ENCODE measurements at places on chromosomes 4 and X.

DNA sequence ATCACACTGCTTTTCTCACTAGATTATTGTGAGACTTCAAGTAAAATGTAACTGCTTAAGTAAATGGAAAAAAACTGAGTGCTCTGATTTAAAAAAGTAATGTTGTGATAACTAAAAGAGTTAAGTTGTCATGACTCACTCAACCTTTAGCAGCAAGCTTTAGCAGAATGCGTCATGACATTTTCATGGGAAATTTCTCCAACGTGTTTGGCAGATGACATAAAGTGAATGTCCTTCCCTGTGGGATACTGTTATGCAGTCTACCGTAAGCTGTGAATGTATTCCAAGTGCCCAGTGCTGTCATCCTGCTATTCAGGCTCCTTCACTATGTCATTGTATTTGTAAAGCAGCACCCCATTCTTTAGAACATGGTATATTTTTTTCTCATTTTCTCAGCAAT is 136.2 kb downstream of the CPXCR1 start:
- H3K27me3 ChIP-seq = no peaks in the 10 kb centered on the region
- H3K4me3 ChIP-seq = no peak overlapping the region
- DNase-seq = no peak
- no peaks in the 10 kb centered on the region for H3K36me3 ChIP-seq

DNA sequence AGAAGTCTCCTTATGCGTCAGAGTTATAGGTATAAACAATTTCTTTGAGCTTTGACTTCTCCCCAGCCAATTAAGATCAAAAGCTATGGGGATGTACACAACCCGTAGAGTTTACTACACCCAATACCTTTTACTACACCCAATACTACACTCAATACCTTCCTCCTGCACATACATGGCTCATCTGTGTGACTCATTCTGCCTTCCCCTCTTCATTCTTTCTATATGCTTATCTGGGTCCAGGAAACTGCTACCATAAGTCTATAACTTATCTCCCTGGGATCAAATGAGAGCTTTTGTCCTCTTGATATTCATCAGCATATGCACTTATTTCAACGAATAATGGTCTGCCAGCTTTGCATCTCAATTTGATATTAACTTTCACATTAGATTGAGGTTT is 28.2 kb downstream of the ANKRD50 start:
- no peak for DNase-seq
- no peaks in the 10 kb centered on the region for H3K27me3 ChIP-seq
- H3K36me3 ChIP-seq = no peaks in the 10 kb centered on the region
- no peak overlapping the region for H3K4me3 ChIP-seq
- no peak overlapping the region for H3K27ac ChIP-seq
- no peaks in the 10 kb centered on the region for H3K4me1 ChIP-seq

- H3K27ac ChIP-seq = no peak overlapping the region
- H3K27me3 ChIP-seq = peaks cover 11% of the 10 kb centered on the region
- H3K4me3 ChIP-seq = no peak overlapping the region
- no peaks in the 10 kb centered on the region for H3K36me3 ChIP-seq
- H3K4me1 ChIP-seq = peaks cover 26% of the 10 kb centered on the region
Measured at GRCh38 chr4:84500386-84501201, 1.5 kb upstream of the NKX6-1 start.

GRCh38 chr4:163701916-163702315 is 207.4 kb downstream of the TMA16 start:
- H3K27me3 ChIP-seq = no peaks in the 10 kb centered on the region
- no peak for DNase-seq
- H3K4me3 ChIP-seq = no peak overlapping the region
- no peaks in the 10 kb centered on the region for H3K36me3 ChIP-seq
- no peak overlapping the region for H3K27ac ChIP-seq

GRCh38 chrX:148582353-148582752 is 81.9 kb downstream of the AFF2 start:
- H3K27me3 ChIP-seq = no peaks in the 10 kb centered on the region
- H3K36me3 ChIP-seq = no peaks in the 10 kb centered on the region
- no peak overlapping the region for H3K27ac ChIP-seq
- no peak for DNase-seq
- H3K4me1 ChIP-seq = no peaks in the 10 kb centered on the region

- no peaks in the 10 kb centered on the region for H3K4me1 ChIP-seq
- H3K27ac ChIP-seq = no peak overlapping the region
- H3K27me3 ChIP-seq = no peaks in the 10 kb centered on the region
- no peak for DNase-seq
- H3K36me3 ChIP-seq = no peaks in the 10 kb centered on the region
Measured at GRCh38 chr4:141713771-141714445, 77.5 kb downstream of the IL15 start.

- H3K27me3 ChIP-seq = no peaks in the 10 kb centered on the region
- H3K36me3 ChIP-seq = no peaks in the 10 kb centered on the region
- H3K4me3 ChIP-seq = no peak overlapping the region
- H3K4me1 ChIP-seq = no peaks in the 10 kb centered on the region
- H3K27ac ChIP-seq = no peak overlapping the region
- no peak for DNase-seq
Measured at GRCh38 chr4:176217510-176217909, 22.1 kb upstream of the SPATA4 start.

- H3K36me3 ChIP-seq = no peaks in the 10 kb centered on the region
- no peak for DNase-seq
- H3K27ac ChIP-seq = no peak overlapping the region
- H3K4me1 ChIP-seq = no peaks in the 10 kb centered on the region
- H3K27me3 ChIP-seq = no peaks in the 10 kb centered on the region
- H3K4me3 ChIP-seq = no peak overlapping the region
Measured at GRCh38 chr4:44017422-44017739, 431.2 kb downstream of the KCTD8 start.

DNA sequence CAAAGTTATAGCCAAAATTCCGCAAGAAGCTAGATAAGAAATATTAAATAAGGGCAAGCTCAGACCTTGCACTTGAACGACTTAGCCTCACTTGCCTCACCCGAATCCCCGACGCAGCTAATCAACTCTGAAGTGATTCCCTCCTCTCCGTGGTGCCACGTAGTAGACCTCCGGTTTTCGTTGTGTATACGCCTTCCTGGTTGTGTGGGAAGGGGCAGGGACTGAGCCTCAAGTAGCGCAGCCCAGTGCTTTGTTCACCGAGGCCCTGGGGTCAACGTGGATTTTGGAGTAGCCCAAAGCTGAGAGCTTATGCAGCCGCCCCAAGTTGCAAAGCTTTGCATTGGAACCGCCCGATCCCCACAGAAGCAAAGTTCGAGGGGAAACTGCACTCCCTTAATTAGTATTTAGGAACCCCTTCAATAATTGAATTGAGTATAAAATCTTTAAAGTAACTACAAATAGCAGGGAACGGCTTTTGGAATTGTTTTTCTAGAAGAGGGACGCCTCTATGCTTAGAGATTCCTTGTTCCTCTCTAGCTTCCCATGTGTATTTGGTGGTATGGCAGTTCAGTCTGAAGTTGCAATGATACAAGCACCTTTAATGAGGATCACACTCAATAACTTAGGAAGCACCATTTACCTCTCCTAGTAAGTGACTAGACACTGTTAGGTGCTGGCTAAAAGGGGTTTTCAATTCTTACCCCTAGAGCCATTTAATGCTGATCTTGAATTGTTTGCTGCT is 55.7 kb downstream of the LINC00632 start:
- no peak overlapping the region for H3K27ac ChIP-seq
- no peaks in the 10 kb centered on the region for H3K27me3 ChIP-seq
- peak; percentile 2 for DNase-seq
- H3K4me3 ChIP-seq = no peak overlapping the region

- H3K36me3 ChIP-seq = no peaks in the 10 kb centered on the region
- no peak for DNase-seq
- H3K27ac ChIP-seq = no peak overlapping the region
- H3K4me3 ChIP-seq = no peak overlapping the region
- peaks cover 59% of the 10 kb centered on the region for H3K4me1 ChIP-seq
Measured at GRCh38 chr4:139973616-139974015, 180.4 kb downstream of the MAML3 start.

- H3K4me1 ChIP-seq = no peaks in the 10 kb centered on the region
- no peak overlapping the region for H3K4me3 ChIP-seq
- H3K27ac ChIP-seq = no peak overlapping the region
- no peaks in the 10 kb centered on the region for H3K36me3 ChIP-seq
- H3K27me3 ChIP-seq = no peaks in the 10 kb centered on the region
Measured at GRCh38 chr4:81541161-81541945, 69.6 kb upstream of the RASGEF1B start.

GRCh38 chr4:146105464-146105863 is 70.1 kb upstream of the LSM6 start:
- H3K27ac ChIP-seq = no peak overlapping the region
- no peaks in the 10 kb centered on the region for H3K27me3 ChIP-seq
- H3K4me3 ChIP-seq = no peak overlapping the region
- no peaks in the 10 kb centered on the region for H3K36me3 ChIP-seq
- no peak for DNase-seq

DNA sequence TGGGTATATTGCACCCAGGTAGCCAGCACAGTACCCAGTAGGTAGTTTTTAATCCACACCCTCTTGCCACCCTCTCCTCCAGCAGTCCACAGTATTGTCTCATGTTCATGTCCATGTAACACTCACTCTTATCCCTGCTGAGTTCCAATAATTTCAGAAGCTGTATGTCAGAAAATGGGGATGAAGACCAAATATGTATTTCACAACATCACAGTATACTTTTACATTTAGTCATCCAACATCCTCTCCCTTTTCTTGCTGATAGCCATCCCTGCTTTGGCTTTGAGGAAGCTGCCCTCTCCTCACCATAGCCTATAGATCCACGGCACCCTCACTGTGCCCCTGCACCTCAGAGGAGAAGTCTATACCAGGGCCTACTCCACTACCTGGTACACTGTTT is 126.0 kb upstream of the LDB2 start:
- no peak overlapping the region for H3K27ac ChIP-seq
- H3K4me1 ChIP-seq = no peaks in the 10 kb centered on the region
- H3K4me3 ChIP-seq = no peak overlapping the region

DNA sequence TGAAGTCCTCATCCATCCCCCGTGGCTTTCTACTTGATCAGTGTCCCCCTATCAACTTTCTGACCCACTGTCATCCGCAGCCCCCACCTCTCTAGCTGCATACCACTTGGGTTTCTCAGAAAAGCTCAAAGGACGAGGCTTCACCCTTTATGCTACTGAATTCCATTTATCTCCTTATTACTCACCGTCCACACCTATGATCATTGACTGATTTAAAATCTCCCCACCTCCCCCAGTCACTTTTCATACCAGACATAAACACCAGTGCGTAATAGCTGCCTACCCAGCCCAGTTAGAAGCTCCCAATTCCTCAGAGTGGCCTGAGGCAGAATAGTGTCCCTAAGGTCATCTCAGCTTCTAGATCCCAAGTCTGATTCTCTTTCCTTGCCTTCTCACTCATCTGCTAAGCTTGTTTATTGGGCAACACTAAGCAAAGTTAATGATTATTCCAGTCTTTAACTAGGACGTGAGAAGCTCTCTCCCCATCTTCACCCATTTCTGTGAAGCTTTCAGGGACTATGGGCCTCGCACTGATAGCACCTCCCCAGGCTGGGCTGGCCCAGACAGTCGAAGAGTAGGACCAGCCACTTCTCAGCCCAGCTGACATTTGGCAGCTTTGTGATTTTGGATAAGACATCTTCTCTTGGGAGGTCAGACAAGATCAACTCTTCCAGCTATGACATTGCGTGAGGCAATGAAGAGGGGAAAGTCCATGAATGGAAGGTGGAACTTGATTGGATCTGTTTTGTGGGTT is 7.2 kb upstream of the DDX60L start:
- H3K4me3 ChIP-seq = no peak overlapping the region
- H3K4me1 ChIP-seq = no peaks in the 10 kb centered on the region
- DNase-seq = no peak
- no peaks in the 10 kb centered on the region for H3K36me3 ChIP-seq
- H3K27ac ChIP-seq = no peak overlapping the region

- no peak for DNase-seq
- no peaks in the 10 kb centered on the region for H3K36me3 ChIP-seq
- H3K27me3 ChIP-seq = no peaks in the 10 kb centered on the region
- H3K4me1 ChIP-seq = no peaks in the 10 kb centered on the region
Measured at GRCh38 chrX:112645774-112646173, 34.0 kb downstream of the LHFPL1 start.

GRCh38 chr4:151418385-151418784 is 9.4 kb downstream of the FHIP1A start:
- no peaks in the 10 kb centered on the region for H3K36me3 ChIP-seq
- DNase-seq = peak; percentile 36
- H3K4me3 ChIP-seq = no peak overlapping the region
- peak overlapping the region; percentile 64 for H3K27ac ChIP-seq
- H3K4me1 ChIP-seq = peaks cover 51% of the 10 kb centered on the region

GRCh38 chrX:70030301-70030767 is 19.4 kb downstream of the AWAT2 start:
- H3K27me3 ChIP-seq = no peaks in the 10 kb centered on the region
- no peaks in the 10 kb centered on the region for H3K36me3 ChIP-seq
- no peak overlapping the region for H3K4me3 ChIP-seq
- peak; percentile 37 for DNase-seq
- H3K27ac ChIP-seq = no peak overlapping the region

DNA sequence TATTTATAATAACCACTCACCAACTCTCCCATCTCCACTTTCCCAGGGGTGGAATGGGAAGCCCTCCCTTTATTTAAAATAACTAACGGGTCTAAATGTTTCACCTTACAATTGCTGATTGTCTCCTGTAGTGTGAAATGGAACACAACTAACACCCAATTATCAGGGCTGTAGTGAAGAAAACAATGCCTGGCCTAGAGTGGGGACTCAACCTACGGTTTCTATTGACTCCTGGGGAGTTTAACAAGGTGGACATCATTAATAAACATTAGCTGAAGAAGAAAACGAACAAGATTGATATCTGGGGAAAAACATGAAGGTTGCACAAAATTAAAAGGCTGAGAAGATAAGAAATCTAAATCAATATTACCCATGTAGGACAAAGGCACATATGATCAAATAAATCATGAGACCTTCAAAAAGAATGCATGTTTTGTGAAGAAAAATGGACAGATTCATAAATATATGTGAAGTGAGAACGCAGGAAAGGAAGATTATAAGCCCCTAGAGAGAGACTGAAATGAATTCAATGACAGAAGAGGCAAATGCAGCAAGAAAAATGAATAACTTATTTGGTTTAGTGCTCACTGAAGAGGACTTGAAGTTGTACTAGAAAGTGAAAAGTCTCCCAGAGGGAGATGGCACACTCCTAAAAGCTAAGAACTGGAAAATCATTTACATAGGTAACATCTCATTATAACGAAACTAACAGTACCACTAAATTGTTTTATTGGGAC is 593.0 kb upstream of the AADAT start:
- no peaks in the 10 kb centered on the region for H3K27me3 ChIP-seq
- no peak overlapping the region for H3K4me3 ChIP-seq
- H3K36me3 ChIP-seq = no peaks in the 10 kb centered on the region
- no peak overlapping the region for H3K27ac ChIP-seq
